ENCODE measurements at places on chromosomes 13 and 19.

GRCh38 chr13:20505405-20506366, 20.0 kb downstream of the CRYL1 start:
- DNase-seq: no peak
- no peaks in the 10 kb centered on the region for H3K4me1 ChIP-seq
- H3K27me3 ChIP-seq: no peaks in the 10 kb centered on the region
- no peak overlapping the region for H3K4me3 ChIP-seq

DNA sequence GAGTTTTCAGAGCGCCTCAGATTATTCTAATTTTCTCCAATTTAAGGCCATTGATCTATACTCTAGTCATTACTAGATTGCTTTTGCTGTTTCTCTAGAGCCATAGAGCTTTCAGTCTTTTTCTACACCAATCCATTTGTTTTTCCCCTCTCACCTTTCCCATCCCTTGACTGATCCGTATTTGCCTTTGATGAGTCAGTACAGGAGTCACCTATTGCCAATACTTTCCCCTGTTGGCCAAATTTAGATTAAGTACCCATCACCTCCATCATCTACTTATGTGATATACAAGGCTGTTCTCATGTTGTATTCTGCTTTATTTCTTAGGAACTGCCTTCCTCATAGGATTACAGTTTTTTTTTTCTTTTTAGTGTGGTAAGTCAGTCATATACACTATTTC, 463.2 kb downstream of the KLF12 start:
- no peaks in the 10 kb centered on the region for H3K27me3 ChIP-seq
- no peak overlapping the region for H3K27ac ChIP-seq
- H3K4me3 ChIP-seq: no peak overlapping the region
- no peaks in the 10 kb centered on the region for H3K36me3 ChIP-seq

- H3K4me1 ChIP-seq: peaks cover 52% of the 10 kb centered on the region
- H3K4me3 ChIP-seq: peak overlapping the region; percentile 91
- peak; percentile 29 for DNase-seq
- peaks cover 8% of the 10 kb centered on the region for H3K36me3 ChIP-seq
- no peak overlapping the region for H3K27ac ChIP-seq
Measured at GRCh38 chr19:4971424-4971793, 2.5 kb downstream of the KDM4B start.

DNA sequence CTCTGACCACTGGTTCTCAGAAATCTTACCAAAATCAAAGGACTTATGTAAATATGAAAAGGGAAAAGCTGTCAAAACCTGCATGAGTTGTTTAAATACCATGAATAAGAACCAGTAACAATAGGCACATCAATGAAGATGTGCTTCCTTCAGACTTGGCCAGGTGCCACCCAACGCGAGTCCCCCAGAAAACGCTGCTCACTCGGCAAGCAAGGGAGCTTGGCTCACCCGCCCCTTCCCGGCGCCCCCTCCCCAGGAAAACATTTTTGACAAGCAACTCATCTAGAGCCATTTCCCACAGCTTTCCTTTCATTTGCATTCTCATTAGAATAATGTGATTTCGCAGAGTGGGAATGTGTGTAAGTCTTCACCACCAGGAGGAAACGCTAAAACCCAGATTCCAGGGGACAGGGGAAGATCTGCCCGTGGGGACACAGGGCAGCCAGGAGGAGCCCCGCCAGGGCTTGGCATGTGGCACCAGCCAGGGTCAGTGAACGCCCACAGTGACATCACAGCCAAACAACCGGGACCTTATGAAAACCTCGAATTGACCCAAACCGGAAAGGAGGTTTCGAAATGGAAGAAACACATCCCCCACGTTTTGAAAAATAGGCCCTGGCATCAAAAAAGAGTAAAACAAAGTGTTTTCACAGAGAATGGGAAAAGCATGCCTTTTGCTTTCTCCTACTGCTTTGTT, 366.2 kb upstream of the TSHZ3 start:
- H3K27ac ChIP-seq: no peak overlapping the region
- H3K36me3 ChIP-seq: no peaks in the 10 kb centered on the region
- H3K27me3 ChIP-seq: peaks cover 2% of the 10 kb centered on the region
- no peaks in the 10 kb centered on the region for H3K4me1 ChIP-seq
- H3K4me3 ChIP-seq: no peak overlapping the region
- DNase-seq: no peak

DNA sequence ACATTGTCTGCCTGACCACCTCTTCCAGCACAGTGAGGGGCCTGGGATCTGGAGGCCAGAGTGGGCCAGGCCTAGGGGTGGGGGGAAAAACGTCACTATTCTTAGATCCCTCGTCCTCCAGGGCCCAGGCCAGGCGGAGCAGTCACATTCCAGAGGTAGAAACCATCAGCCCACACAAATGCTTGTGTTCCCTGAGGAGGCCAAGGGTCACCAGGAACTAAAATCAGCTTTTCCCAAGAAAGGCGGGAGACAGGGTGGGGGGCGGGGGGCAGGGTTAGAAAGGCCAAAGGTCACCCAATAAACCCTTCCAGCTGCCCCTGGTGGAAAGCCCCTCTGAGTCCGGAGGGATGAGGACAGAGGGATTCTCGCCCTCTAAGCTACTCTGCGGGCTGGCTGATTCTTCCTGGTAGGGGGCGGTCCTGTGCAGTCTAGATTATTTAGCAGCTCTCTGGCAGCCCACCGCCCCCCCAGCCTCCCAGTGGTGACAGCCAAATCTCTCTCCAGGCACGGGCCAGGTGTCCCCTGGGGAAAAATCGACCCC, 23.5 kb upstream of the CCL25 start:
- no peaks in the 10 kb centered on the region for H3K4me1 ChIP-seq
- no peaks in the 10 kb centered on the region for H3K36me3 ChIP-seq
- no peak for DNase-seq
- no peak overlapping the region for H3K4me3 ChIP-seq
- H3K27me3 ChIP-seq: no peaks in the 10 kb centered on the region

DNA sequence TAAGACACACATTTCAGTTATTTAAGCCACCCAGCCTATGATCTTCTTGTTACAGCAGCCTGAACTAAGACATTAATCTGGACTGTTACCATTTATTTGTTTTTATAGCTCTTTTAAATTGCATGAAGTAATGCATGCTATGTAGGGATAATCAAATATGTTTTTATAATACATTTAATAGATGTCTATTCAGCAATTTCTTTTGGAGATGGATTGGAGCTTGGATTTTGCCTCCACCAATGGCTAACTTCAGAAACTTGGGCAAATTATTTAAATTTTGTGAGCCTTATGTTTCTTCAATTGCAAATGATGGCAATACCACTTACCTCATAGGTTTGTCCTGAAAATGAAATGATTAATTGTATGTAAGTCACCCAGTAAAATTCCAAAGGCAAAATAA, 288.7 kb downstream of the GPC6 start:
- no peak overlapping the region for H3K4me3 ChIP-seq
- peaks cover 3% of the 10 kb centered on the region for H3K4me1 ChIP-seq
- no peak for DNase-seq

GRCh38 chr19:1621021-1621420, 15.8 kb upstream of the UQCR11 start:
- H3K4me3 ChIP-seq: no peak overlapping the region
- H3K27me3 ChIP-seq: no peaks in the 10 kb centered on the region
- DNase-seq: no peak

DNA sequence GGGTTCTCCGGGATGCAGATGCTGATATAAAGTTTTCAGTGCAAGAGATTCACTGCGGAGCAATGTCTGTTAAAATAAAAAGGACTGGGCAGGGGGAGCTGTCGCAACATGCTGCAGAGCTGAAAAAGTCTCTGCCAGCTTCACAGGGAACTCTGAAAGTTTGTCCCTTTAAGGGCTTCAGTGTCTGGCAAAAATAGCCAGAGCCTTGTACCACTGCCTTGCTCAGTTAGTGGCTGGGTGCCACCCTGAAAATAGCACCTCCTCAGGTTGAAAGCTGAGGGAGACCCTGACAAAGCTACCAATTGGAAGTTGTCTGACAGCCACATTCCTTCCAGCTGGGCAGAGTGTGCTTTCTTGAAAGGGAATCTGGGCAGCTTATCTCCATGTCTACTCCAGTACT, 3.0 kb upstream of the NDFIP2 start:
- peaks cover 26% of the 10 kb centered on the region for H3K4me1 ChIP-seq
- H3K4me3 ChIP-seq: no peak overlapping the region
- no peak for DNase-seq
- H3K27ac ChIP-seq: no peak overlapping the region

GRCh38 chr13:47250146-47250545, 353.3 kb upstream of the HTR2A start:
- H3K4me1 ChIP-seq: no peaks in the 10 kb centered on the region
- H3K4me3 ChIP-seq: no peak overlapping the region
- DNase-seq: no peak
- no peaks in the 10 kb centered on the region for H3K36me3 ChIP-seq
- H3K27me3 ChIP-seq: peaks cover 8% of the 10 kb centered on the region

DNA sequence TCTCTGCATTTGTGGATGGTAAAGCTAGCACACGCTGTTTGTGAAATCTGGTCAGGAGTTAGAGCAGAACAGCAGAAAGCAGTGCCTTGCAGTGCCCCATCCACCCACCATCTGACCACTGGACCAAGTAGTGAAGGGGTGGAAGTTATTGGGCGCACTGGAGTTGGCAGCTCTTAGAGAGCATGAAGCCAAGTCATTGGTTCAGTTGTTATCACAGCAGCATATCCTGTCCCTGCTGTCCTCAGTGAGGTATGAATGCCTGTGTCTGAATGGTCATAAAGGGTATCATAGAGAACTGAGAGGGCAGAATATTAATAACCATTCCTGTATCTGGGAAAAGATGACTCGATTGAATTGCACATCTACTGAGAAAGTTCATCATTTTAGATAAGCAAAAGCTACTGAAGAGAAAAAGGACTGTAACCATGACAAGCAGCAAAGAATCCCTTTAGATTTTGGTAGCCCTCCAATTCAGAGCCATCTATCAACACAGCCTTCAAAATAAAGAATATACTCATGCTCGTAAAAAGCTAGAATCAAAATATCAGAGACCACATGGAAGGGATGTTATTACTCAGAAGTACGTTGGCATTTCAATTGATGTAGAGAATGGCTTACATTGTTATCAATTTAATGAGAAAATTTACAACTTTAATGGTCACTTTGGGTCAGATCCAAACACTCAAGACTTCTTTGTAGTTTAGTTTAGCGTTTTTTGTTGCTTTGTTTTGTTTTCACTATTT, 919.0 kb downstream of the EFNB2 start:
- no peaks in the 10 kb centered on the region for H3K36me3 ChIP-seq
- no peaks in the 10 kb centered on the region for H3K4me1 ChIP-seq
- H3K27ac ChIP-seq: no peak overlapping the region
- H3K27me3 ChIP-seq: no peaks in the 10 kb centered on the region

GRCh38 chr13:23901365-23901764, 4.1 kb upstream of the C1QTNF9B start:
- no peak overlapping the region for H3K4me3 ChIP-seq
- peaks cover 7% of the 10 kb centered on the region for H3K4me1 ChIP-seq
- no peak for DNase-seq
- peaks cover 49% of the 10 kb centered on the region for H3K27me3 ChIP-seq
- H3K27ac ChIP-seq: no peak overlapping the region

GRCh38 chr19:7254590-7254989, 39.6 kb downstream of the INSR start:
- no peak for DNase-seq
- no peaks in the 10 kb centered on the region for H3K4me1 ChIP-seq
- no peak overlapping the region for H3K27ac ChIP-seq
- H3K36me3 ChIP-seq: no peaks in the 10 kb centered on the region
- peaks cover 3% of the 10 kb centered on the region for H3K27me3 ChIP-seq
- H3K4me3 ChIP-seq: no peak overlapping the region

- no peak overlapping the region for H3K4me3 ChIP-seq
- no peak for DNase-seq
- no peak overlapping the region for H3K27ac ChIP-seq
- no peaks in the 10 kb centered on the region for H3K27me3 ChIP-seq
Measured at GRCh38 chr13:51396352-51396751, 56.5 kb downstream of the INTS6 start.

- DNase-seq: peak; percentile 19
- H3K4me1 ChIP-seq: peaks cover 51% of the 10 kb centered on the region
- no peak overlapping the region for H3K27ac ChIP-seq
- H3K36me3 ChIP-seq: peaks cover 2% of the 10 kb centered on the region
- H3K27me3 ChIP-seq: no peaks in the 10 kb centered on the region
- peak overlapping the region; percentile 91 for H3K4me3 ChIP-seq
Measured at GRCh38 chr13:112692104-112692503, 2.3 kb downstream of the ATP11A start.

- no peaks in the 10 kb centered on the region for H3K27me3 ChIP-seq
- peak overlapping the region; percentile 100 for H3K27ac ChIP-seq
- no peak for DNase-seq
- H3K4me1 ChIP-seq: peaks cover 21% of the 10 kb centered on the region
Measured at GRCh38 chr19:35216016-35216832, 12.3 kb downstream of the FAM187B start.

DNA sequence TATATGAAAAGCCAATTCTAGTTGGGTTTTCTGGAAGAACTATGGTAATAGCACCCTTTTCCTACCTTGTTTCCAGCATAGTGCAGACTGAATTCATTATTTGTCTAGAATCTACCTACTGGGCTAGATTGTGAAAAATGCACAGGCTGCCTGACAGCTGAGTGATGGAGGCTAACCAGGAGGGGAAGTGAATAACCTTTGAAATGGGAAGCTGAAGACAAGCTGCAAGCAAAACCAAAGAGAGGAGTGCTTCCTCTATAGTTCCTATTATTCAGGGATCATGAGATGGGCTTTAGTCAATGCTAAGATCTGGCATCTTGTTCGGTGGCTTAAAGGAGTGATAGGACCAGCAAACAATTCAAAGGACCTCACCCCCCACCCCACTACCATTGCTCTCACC, 26.9 kb downstream of the MZT1 start:
- no peak overlapping the region for H3K27ac ChIP-seq
- H3K27me3 ChIP-seq: peaks cover 1% of the 10 kb centered on the region
- no peaks in the 10 kb centered on the region for H3K4me1 ChIP-seq
